NCI-H1417 treated with DMSO at 0.1 percent for 48 hours (cell line): ENCODE measurements at places on chromosomes 7 and 10.

DNA sequence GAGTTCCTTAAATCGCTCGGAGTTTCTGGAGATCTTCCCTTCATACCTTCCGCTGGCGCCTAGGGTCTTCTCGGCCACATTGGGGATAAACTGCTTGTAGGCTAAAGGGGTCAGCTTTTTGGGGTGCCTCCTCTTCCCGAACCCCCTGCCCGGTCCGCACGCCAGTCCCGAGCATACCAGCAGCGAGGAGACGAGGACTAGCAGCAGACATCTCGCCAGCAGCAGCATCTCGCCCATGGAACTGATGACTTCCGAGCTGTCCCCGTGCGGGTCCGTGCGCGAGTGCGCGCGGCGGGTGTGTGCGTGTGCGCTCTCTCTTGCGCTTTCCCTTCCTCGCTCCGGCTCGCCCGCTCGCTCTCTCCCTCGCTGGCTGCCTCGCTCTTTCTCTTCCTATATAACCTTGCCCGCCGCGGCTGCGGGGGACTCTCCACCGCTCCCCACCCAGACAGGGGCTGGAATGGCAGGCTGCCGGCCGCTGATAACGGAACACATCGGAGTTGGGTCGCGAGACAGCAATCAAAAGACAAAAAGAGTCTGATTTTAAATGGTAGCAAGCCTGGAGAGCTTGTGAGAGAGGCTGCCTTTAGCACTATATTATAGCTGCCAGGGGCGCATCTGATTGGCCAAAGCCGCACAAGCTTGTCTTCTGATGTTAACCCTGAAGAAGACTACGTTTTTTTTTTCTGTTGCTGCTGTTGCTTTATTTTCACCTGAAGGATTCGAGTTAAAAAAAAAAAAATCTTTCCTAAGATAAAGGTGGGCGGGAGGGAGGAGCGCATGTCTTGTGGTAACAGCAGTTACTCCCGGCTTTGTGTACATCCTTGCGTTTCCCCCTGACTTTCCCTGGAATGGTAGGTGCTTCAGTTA is at the start of gene SHH:
Gene SHH (minus strand): TSS at position 569 of the 867 bp plus-strand sequence. CDS start 341 bp downstream, at position 228.
- no peak for DNase-seq

- DNase-seq: no peak
Observed at GRCh38 chr7:33558549-33559323, 346.6 kb upstream of the BMPER start.

DNA sequence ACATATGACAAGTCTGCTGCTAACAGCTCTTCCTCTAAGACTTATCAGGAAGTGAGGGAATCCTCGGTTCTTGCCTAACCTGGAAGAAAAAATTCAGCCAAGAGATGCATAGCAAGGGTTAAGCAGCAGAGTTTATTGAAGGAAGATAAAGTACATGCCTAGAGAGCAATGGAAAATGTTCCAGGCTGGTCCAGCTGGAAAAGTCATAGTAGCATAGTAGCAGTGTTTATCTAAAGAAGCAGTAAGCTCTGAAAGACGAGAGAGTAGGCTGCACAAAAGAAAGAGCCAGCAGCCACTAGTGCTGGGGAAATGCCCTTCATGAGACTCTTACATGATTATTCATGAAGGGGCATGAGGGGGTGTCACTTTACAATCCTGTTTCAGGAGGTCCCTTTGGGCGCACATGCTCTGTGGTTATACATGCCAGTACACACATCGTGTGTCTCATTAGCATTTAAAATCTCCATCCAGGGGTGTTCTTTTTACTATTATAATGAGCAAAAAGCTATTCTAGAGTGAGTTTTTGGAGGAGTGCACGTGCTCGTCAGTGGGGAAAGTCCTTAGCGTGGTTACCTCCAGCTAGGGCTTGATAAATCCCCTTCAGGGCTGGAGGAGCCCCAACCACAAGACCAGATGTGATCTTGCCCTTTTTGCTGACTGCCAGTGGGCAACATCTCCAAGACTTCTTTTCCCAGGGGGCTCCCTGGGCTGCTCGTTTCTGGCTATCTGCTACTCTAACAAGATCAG is 716.1 kb downstream of the PARD3 start:
- DNase-seq: no peak

DNA sequence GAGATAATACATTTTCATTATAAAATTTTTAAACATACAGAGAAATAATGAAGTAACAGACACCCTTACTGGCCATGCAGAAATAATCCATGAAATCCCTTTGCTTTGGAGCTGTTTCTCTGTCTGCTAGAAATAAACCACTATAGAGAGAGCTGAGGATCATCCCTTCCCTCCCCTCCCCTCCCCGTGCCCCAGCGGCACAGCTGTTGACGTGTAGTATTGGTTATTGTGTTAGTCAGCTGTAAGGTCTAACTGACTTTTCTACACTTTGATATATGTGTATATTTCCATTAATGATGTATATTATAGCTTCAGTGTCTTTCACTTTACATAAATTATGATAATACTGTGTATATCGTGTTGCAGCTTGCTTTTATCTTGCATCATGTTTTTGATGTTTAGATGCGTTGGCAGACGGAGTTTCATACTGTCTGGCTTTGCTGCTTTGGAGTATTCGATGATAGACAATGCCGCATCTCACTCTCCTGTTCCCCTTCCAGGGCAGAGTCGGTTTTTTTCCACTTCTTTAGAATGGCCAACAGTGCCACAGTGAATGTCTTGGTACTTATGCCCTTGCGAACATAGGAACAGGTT is 27.4 kb upstream of the GRID1 start:
- DNase-seq: no peak

- DNase-seq: no peak
Observed at GRCh38 chr10:501596-501995, 187.9 kb downstream of the DIP2C start.
